T follicular helper cell (primary cell): ENCODE measurements at places on chromosomes 1 and 21.

- DNase-seq, result no peak
These were observed 146.4 kb downstream of the KIF26B start for GRCh38 chr1:245301162-245301580.

DNA sequence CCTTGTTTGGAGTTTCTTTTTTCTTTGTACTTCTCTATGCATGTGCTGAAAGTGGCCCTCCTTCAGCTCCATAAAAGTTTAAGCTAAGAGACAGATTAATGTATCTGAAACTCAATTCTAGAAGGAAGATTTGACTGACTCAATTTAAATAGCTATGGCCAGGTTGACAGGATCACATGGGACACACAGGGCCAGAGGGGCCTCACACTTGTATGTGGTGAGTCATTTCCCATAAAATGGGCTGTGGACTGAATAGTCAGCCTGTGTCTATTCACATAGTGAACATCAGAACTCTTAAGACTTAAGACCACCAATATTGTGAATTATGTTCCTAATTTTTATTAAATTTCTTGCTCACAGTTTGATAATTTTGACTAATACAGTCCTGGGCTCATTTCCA lies 45.7 kb upstream of the DEPDC1 start:
- DNase-seq, result no peak

DNA sequence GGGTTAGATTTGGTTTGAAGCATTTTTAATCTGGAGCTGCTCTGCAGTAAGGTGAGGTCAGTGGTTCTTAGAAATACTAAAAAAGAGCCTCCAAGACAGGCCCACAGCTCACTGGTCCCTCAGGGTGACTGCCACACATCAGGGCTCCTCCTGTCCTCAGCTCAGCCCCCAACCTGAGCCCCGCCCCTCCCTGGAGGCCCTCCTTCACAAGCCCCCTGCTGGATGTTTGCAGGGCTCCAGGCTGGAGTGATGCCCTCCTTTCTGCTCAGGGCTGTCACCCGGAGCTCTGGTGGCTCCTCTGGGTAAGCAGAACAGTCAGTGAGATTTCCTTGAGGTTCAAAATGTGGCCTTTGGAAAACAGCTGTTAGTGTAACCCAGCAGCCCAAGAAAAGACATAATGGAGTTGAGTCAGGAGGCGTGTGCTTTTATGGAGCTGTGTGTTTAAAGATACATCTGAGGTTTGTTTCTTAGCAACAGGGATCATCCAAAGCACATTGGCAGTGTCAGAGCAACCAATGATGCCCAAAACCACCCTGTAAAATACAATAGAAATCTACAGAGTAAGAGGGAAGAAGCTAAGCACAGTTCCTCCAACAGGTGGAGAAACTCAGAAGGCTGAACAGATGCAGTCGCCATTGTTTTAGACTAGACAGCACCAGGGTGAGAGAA lies 21.4 kb downstream of the STUM start:
- no peak for DNase-seq

GRCh38 chr1:17886386-17886785 lies 131.3 kb downstream of the ACTL8 start:
- no peak for DNase-seq

GRCh38 chr1:171877701-171878100 lies 36.4 kb downstream of the DNM3 start:
- DNase-seq, result no peak

GRCh38 chr21:31514598-31514997 lies 144.9 kb upstream of the SOD1 start:
- DNase-seq, result no peak

GRCh38 chr1:150233359-150234308 lies 2.3 kb downstream of the ANP32E start:
- no peak for DNase-seq

GRCh38 chr21:37896788-37897187 lies 19.5 kb downstream of the KCNJ6 start:
- DNase-seq, result no peak

DNA sequence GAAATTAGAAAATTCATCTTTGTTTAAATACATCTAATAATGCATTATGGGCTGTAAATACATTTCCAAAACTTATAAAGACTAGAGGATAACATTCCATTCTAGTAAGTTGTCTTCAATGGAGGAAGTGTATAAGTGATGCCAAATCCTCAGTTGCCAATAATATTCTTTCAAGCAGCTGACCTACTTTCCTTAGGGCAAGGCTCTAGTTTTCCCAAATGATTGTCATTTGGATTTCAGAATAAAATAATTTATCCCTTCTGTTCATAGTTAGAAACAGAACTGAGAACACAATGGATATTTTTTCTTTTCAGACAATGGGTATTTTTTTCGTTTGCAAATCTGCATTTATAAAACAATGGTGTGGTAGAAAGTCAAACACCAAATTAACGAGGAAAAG lies 354.9 kb upstream of the ADAMTS5 start:
- no peak for DNase-seq

- DNase-seq, result no peak
These were observed 3.3 kb upstream of the HES5 start for GRCh38 chr1:2533365-2533764.

- no peak for DNase-seq
These were observed 116.6 kb downstream of the NTMT2 start for GRCh38 chr1:170262276-170262939.

GRCh38 chr1:229328598-229329362 lies 14.1 kb downstream of the CCSAP start:
- DNase-seq, result no peak

- DNase-seq, result no peak
These were observed 59.0 kb upstream of the SLC30A10 start for GRCh38 chr1:219987325-219987724.

DNA sequence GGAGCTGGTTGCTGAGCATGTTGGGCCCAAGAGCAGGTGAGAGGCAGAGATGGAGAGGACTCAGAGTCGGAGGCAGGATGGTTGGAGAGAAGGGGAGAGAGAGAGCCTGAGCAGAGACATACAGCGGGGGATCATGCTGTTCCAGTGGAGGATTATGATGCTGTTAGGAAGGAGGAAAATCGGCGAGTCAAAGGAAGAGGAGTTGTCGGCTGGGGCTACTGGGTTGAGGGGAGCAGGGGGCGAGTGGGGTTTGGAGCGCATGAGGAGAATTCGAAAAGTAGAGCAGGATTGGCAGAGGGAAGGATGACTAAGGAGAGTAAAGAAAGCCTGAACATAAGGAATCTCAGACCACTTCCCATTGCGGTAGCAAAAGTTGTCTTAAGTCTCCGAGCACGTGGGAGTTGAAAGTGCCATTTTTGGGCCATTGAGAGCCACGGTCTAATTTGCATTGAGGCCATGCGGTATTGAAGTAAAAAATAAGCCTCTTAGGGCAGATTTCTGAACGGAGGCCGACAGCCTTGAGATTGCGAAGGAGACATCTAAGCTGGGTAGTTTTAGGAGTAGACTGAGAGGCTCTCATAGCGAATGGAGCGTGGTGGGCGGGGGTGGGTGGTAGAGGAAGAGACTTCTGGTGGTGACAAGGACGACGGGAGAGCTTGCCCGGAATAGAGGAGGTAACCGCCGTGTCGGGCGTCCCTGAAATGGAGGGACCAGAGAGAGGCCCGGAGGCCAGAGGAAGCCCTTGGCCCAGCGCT lies 140.4 kb upstream of the ETV3 start:
- DNase-seq, result no peak

GRCh38 chr1:160096274-160097116 lies 1.9 kb downstream of the IGSF8 start:
- DNase-seq, result no peak
